H7 (cell line): ENCODE measurements at places on chromosomes 2 and 18. TPM values are rescaled to one million over a fixed set of nuclear protein-coding genes. Genes with fewer than 3 reads are reported as not detected.

The CRYBA2 gene
- not detected in 2 replicates for total RNA-seq

The TUBB8B gene
- total RNA-seq = 0.11 and 0.17 TPM in 2 replicates

The UGT1A5 gene
- not detected in 2 replicates for total RNA-seq

The PIEZO2 gene
- total RNA-seq = 3.0 and 6.5 TPM in 2 replicates

The INHBB gene
- total RNA-seq = 0.07 and 0.11 TPM in 2 replicates

The CEP192 gene
- 26.8 and 27.7 TPM in 2 replicates for total RNA-seq

The OR6B3 gene
- not detected in 2 replicates for total RNA-seq

The COL5A2 gene
- total RNA-seq = 130 and 149 TPM in 2 replicates

The RGPD4 gene
- not detected in 2 replicates for total RNA-seq

The MERTK gene
- 8.3 and 8.7 TPM in 2 replicates for total RNA-seq

The FHOD3 gene
- 1.8 and 2.1 TPM in 2 replicates for total RNA-seq

The TIMM21 gene
- total RNA-seq = 43.0 and 46.0 TPM in 2 replicates

The CNGA3 gene
- total RNA-seq = 0.10 TPM in 1 of 2 replicates, not detected in the other

The XDH gene
- total RNA-seq = 0.59 and 1.3 TPM in 2 replicates

The ACTG2 gene
- total RNA-seq = 0.97 TPM in 1 of 2 replicates, not detected in the other

The CDH2 gene
- 101 and 106 TPM in 2 replicates for total RNA-seq

The IL36RN gene
- total RNA-seq = not detected in 2 replicates

The SLC8A1 gene
- total RNA-seq = 0.63 and 1.7 TPM in 2 replicates

The APLF gene
- 2.1 and 5.9 TPM in 2 replicates for total RNA-seq

The NGEF gene
- 3.9 and 6.0 TPM in 2 replicates for total RNA-seq

The HAAO gene
- 5.9 and 6.5 TPM in 2 replicates for total RNA-seq

The ATG9A gene
- 32.5 and 38.6 TPM in 2 replicates for total RNA-seq

The GKN2 gene
- total RNA-seq = not detected in 2 replicates

The CCL20 gene
- total RNA-seq = not detected in 2 replicates

The CPLX4 gene
- not detected in 2 replicates for total RNA-seq

The HOXD8 gene
- not detected in 2 replicates for total RNA-seq

The UNC80 gene
- 0.17 and 0.18 TPM in 2 replicates for total RNA-seq

The CAPN13 gene
- 0.55 and 2.3 TPM in 2 replicates for total RNA-seq

The POTEC gene
- not detected in 2 replicates for total RNA-seq

The RNF149 gene
- 17.9 and 29.9 TPM in 2 replicates for total RNA-seq

The CEP68 gene
- total RNA-seq = 10.3 and 15.1 TPM in 2 replicates

The TTR gene
- not detected in 2 replicates for total RNA-seq

The OXER1 gene
- 0.69 and 2.4 TPM in 2 replicates for total RNA-seq

The FER1L5 gene
- 0.07 and 0.24 TPM in 2 replicates for total RNA-seq

The MRO gene
- 1.1 and 1.7 TPM in 2 replicates for total RNA-seq

The CIB4 gene
- total RNA-seq = not detected in 2 replicates

The GAL3ST2 gene
- 0.14 TPM in 1 of 2 replicates, not detected in the other for total RNA-seq

The IL1B gene
- not detected in 2 replicates for total RNA-seq

The SERPINB11 gene
- not detected in 2 replicates for total RNA-seq

The ACMSD gene
- total RNA-seq = not detected in 2 replicates

The MLPH gene
- 1.1 and 6.1 TPM in 2 replicates for total RNA-seq

The TMSB10 gene
- total RNA-seq = 1,705 and 2,421 TPM in 2 replicates

The PUM2 gene
- 35.7 and 36.2 TPM in 2 replicates for total RNA-seq

The STPG4 gene
- not detected in 2 replicates for total RNA-seq

The PRKAG3 gene
- total RNA-seq = not detected in 2 replicates

The AGXT gene
- total RNA-seq = not detected in 2 replicates

The AP1S3 gene
- total RNA-seq = 3.3 and 4.6 TPM in 2 replicates

The HK2 gene
- total RNA-seq = 10.7 and 16.2 TPM in 2 replicates

The NOSTRIN gene
- not detected in 2 replicates for total RNA-seq

The LINC00305 gene
- not detected in 2 replicates for total RNA-seq

The POTEE gene
- 0.28 and 0.70 TPM in 2 replicates for total RNA-seq

The CFAP221 gene
- total RNA-seq = 0.07 and 0.37 TPM in 2 replicates

The TMEM17 gene
- total RNA-seq = 1.1 and 1.7 TPM in 2 replicates
